GM12891 (cell line): ENCODE measurements at places on chromosomes 7 and 10.

GRCh38 chr10:22754296-22754695 lies 39.9 kb upstream of the PIP4K2A start:
- no peak for DNase-seq

DNA sequence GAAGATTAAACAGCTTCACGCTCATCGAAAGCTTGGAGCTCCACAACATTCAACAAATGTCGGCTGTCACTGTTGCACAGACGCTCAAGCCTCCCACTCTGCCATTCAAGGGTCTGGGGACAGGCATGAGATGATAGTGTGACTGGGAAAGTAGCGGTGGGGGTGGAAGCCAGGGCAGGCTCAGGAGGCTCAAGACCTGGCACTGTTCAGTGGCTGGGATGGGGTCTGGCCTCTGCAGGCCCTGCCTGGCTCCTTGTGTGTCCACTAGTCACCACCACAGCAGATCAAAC lies 13.5 kb upstream of the GTPBP4 start:
- DNase-seq = no peak

GRCh38 chr10:108052981-108053380 lies 888.5 kb upstream of the SORCS1 start:
- no peak for DNase-seq

GRCh38 chr7:131471250-131472004 lies 85.0 kb downstream of the PODXL start:
- DNase-seq = no peak

DNA sequence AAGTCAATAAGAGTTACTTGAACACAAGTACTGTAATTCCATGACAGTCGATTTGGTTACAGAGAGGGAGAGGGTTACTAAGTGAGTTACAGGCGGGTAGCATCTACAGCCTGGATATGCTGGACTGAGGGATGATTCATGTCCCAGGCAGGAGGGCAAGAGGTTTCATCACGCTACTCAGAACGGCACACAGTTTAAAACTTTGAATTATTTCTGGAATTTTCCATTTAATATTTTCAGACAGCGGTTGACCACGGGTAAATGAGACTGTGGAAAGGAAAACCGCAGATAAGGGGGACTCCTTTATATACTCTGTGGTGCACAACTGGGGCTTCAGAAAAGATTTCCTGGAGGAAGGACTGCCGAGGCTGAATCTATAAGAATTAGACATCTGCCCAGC lies 25.7 kb upstream of the LRRC4 start:
- no peak for DNase-seq

- no peak for DNase-seq
Measured at GRCh38 chr7:55629051-55629677, 56.9 kb upstream of the VOPP1 start.

DNA sequence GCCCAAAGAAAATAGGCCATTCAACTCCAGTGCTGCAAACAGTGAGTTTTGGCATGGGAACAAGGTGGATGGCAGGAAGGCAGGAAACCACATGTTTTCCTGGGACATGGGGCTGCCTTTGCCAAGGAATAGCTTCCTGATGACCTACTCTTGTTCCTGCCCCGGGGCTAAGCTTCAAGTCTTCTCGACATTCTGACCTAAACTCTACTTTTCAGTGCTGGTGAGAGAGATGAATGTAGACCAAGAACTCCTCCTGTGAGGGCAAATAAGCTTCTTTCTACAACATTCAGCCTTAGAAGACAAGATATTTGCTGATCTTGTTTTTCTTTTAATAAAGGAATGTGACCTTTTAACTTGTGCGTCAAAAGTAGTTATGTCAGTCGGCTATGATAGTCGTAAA lies 199.0 kb downstream of the GPR37 start:
- no peak for DNase-seq

GRCh38 chr10:70958396-70958795 lies 70.0 kb upstream of the PCBD1 start:
- no peak for DNase-seq

DNA sequence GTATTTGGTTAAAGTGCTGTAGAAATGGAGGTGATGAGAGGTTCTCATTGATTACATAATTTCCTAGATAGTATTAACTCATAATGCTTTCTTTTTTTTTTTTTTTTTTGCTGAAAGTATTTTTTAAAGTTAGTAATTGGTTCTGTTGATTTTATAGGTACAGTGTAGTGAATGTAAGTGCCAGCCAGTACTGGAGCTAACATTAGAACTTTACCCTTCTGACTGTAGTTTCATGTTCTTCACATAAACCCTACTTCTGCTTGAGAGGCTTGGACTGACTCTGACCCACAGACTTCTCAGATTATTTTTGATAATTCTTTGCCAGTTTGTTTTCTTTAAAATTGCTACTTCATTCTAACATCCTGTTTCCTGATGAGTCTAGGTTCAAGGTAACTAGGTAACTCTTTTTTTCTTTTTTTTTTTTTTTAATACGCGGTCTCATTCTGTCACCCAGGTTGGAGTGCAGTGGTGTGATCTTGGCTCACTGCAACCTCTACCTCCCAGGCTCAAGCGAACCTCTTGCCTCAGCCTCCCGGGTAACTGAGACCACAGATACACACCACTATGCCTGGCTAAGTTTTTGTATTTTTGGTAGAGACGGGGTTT lies 92.2 kb upstream of the OIT3 start:
- DNase-seq = no peak

DNA sequence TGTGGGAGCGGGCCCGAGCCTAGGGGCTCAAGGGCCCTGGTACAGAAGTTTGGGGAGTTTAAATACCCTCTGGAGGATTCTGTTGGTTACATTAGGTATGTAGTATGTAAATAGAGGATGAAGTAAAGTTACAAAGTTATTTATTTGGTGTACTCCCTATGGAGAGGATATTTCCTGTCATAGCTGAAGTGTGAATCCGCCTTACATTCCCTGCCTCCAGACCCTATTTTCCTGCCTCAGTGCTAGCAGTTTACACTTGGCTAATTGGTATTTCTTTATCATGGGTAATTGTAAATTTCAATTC lies 60.6 kb upstream of the KLF14 start:
- DNase-seq = no peak

- DNase-seq = no peak
Measured at GRCh38 chr10:73998929-73999691, 1.2 kb downstream of the VCL start.

GRCh38 chr7:22920672-22921071 lies 93.3 kb downstream of the HYCC1 start:
- no peak for DNase-seq

DNA sequence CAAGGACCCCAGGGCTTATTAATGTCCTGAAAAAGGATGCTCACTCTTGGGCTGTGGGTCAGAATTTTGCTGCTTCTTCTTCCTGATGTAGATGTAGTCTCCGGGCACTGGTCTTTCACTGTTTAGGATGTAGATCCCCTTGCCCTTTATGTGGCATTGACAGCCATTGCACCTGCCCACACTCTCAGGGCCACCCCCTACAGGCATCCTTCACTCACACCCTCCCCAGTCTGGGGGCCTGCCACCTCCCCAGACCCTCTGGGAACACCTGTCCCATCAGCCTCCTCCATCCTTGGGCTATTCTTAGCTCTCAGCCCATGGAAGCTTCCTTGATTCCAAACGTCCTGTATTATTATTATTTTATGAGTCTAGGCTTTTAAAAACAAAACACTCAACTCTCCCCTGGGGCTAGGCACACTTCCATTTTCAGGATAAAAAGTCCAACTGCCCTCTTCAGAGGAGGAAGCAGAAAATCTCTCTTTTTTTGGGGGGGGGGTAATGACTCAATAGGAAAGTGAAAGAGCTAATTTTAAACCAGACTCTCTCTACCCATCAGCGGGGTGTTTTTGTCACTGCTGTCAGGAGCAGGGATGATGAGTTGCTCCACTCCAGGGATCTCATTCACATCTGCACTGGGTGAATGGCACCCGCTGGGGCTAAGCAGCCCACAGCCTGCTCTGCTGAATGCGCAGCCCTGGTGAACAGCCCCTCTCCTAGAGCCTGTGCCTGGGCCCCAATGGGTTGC lies 11.5 kb upstream of the KLRG2 start:
- DNase-seq = peak; percentile 53

DNA sequence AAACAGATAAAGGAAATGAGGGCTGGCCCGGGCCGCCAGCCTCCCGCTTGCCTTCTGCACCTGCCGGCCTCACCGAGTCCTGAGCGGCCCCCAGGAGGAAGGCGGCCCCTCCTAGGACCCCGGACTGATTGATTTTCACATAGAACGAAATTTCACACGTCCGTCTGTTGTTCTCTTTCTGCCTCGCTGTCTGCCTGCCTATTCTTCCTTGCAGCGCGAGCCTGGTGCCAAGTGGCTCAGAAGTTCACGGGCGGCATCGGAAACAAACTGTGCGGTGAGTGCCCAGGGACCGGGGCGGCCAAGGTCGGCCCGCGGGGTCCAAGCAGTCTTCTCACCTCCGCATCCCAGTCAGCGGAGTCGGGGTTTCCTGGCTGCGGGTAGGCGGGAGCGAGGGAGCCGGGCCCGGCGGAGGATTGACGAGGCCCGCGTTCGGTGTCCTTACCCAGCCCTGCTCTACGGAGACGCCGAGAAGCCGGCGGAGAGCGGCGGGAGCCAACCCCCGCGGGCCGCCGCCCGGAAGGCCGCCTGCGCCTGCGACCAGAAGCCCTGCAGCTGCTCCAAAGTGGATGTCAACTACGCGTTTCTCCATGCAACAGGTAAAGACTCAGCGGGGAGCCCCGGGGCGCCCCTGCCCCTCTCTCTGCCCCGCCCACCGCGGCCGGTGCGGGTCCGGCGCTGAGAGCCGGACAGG lies 967 bp downstream of the GAD2 start:
- DNase-seq = peak; percentile 35

- peak; percentile 11 for DNase-seq
Measured at GRCh38 chr7:128835790-128836641, 5.8 kb downstream of the FLNC start.

GRCh38 chr7:105118612-105119600 lies 104.9 kb downstream of the KMT2E start:
- no peak for DNase-seq

DNA sequence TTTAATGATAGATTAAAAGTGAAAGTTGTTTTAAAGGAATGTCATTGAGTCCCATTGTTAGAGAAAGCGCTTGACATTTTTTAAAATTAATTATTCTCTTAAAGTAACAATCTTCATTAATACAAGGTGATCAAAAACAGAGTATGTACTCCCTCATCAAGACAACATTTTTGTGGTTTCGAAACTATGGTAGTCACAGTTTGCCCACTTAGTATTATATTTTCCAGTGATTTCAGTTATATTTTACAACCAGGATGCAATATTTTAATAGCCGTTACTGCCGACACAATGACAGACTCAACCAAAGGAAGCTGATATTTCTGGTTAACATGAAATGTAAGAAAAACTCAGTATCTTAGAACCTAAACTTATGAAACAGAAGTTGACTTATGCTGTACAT lies 31.3 kb downstream of the MKX start:
- no peak for DNase-seq

- no peak for DNase-seq
Measured at GRCh38 chr7:90230834-90231233, 14.1 kb upstream of the CFAP69 start.

- no peak for DNase-seq
Measured at GRCh38 chr10:26534384-26534783, 96.2 kb downstream of the APBB1IP start.

GRCh38 chr10:112842832-112843360 lies 107.2 kb upstream of the TCF7L2 start:
- DNase-seq = peak; percentile 31

DNA sequence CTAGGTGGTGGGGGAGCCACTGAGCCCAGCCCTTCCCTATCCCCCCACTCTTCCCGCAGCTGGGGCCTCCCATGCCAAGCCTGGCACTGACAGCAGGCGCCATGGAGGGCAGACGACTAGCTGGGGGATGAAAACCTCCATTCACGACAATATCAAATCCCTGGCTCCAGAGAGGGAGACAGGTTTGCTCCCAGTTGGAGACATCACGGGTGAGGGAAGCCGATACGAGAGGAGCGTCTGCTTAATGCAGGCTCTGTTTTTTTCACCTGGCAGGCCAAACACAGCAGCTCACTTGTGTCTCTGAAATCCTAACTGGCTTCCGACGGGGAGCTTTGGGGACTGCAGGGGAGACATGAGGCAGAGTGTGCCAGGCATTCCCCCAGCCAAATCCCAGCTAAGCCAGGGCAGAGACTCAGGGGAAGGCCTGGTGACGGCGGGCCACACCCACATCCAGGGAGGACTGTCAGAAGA lies 307.4 kb upstream of the ZMIZ1 start:
- no peak for DNase-seq

- DNase-seq = no peak
Measured at GRCh38 chr7:46576950-46577349, 655.9 kb upstream of the IGFBP3 start.

DNA sequence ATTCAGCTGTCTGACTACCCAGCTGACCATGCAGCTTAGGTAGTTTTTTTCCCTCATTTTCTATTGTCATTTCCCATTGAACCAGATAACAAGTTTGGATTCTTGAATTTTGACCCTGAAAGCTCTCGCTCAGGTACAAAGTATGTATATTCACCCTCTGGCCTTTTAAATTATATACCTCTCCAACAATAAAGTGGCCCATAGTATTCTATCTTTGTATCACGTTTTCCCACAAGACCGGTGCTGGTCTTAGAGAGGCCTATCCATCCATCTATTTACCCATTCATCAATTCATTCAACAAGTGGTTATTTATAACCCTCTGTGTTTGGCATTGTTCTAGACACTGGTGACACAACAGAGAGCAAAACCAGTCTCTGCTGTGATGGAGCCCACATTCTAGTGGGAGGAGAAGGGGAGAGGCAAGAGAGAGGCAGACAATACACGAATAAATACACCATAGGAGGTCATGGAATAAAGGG lies 35.2 kb upstream of the NPSR1 start:
- DNase-seq = no peak

DNA sequence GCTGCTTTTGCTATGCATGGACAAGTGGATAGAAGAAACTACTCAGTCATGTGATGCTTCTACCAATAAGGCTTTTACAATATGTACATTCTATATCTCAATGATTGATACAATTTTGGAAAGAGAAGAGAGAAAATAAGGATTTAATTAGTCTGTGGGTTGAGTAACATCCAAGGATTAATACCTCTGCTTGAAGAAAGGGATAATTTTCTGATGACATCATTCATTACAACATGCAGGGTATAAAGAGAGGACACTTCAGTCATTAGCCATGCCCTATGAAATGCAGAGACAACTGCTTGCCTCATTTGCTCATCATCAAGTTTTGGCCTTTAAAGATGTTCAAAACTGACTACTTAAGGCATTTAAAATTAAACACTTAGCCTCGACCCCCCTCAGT lies 237.3 kb downstream of the AHR start:
- no peak for DNase-seq

- no peak for DNase-seq
Measured at GRCh38 chr10:22753786-22754185, 39.4 kb upstream of the PIP4K2A start.

GRCh38 chr10:16182144-16182543 lies 254.7 kb upstream of the PTER start:
- DNase-seq = no peak
